Astrocyte of the cerebellum (primary cell): ENCODE measurements at places on chromosomes 7 and 10.
A peak's percentile ranks its signal among the peaks of the same experiment; 100 is the strongest.

DNA sequence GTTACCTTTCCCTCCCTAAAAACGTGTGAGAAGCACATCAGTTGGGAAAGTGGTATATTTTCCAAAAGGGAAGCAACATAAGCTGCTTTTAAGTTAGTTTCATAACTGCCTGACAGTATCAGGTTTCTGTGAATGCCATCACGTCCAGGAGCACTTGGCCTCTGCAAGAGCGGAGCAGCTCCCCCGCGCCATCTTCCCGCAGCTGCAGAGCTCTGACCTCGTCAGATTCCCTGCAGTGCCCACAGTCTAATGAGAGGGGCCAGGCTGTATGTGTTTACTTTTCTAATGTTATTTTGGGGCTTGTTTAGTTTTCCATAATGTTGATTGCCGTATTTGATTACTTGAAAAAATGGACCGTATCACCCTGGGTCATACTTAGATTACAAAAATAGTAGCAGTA, 74.2 kb downstream of the MGMT start:
- DNase-seq = no peak

DNA sequence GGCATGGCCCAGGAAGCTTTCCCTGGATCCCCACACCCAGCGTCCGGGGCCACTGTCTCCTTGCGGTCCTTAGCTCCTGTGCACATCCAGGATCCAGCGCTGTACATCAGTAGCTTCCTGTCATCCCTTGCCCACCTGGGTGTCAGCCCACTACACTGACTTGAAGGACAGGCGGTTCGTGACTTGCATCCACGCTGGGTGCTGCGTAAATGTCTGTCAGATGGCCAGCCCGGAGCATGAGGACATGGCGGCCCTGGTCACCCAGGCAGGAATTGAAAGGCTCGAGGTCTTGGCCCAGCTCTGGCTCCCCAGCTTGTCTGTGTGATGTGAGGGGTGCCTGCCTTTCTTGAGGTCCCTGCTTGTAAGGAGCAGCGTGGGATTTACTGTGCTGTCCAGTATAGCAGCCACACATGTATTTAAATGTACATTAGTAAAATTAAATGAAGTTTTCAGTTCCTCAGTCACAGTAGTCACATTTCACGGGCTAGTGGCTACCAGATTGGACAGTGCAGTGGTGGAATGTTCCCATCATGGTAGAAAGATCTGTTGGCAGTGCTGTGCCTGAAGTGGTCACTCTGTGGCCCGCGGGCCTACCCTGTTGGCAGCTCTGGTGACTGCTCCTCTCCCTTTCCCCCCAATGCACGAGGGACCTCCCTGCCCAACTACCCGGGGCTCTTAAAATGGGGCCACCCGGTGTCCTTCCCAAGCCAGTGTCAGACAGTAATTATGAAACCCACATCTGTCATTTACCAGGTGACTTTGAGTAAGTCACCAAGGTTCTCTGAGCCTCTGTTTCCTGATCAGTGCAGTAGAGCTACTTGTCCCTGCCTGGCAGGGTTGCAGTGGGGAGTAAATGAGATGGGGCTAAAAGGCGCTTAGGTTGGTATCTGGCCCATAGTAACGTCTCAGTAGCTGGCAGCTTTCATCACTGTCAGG, 97.8 kb upstream of the PPIF start:
- no peak for DNase-seq

- no peak for DNase-seq
Observed at GRCh38 chr10:1120306-1120705, 64.1 kb downstream of the WDR37 start.

GRCh38 chr7:41375582-41375981, 327.3 kb downstream of the INHBA start:
- DNase-seq = no peak

DNA sequence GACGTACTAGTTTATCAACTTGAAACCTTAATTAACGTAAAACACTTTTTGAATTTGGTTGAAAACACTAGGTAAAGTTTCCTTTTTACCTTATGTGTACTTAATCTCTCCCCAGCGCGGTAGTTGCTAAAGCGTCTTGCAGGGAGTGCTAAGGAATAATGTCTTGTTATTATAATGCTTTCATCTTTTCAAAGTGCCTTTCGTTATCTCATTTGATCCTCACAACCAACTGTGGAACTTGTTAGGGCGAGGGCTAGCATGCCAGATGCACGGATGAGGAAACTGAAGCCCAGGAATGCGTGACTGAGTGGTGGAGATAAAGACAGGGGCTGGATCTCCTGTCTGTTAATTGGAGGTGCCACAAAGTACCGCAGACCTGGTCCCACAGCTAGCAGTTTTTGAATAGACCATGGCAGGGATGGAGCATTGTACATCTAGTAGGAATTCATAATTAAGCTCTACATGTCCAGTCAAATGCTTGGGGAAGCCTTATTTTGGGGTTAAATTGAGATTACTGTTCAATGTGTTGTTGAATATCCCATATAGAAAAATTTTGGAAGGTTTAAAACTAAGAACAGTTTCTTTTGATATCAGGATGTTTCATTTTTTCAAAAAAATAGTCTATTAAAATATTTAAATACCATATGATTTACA, 234.3 kb downstream of the SH2D4B start:
- DNase-seq = no peak

DNA sequence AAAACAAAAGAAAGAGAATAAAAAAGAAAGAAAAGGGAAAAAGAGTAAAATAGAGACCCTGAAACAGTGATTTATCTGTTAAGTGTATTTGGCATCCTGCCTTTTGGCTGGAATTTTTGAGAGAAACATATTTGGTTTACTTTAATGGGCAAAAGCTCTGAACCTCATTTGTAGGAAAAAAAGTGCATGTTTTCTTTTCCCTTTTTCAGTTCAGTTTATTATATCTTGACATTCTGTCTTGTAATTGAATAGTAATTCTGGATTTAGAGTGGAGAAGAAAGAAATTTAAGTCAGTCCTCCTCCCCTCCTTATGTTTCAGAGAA, 69.5 kb downstream of the ARID5B start:
- peak; percentile 29 for DNase-seq
